ENCODE measurements at places on chromosomes 3 and 15.

DNA sequence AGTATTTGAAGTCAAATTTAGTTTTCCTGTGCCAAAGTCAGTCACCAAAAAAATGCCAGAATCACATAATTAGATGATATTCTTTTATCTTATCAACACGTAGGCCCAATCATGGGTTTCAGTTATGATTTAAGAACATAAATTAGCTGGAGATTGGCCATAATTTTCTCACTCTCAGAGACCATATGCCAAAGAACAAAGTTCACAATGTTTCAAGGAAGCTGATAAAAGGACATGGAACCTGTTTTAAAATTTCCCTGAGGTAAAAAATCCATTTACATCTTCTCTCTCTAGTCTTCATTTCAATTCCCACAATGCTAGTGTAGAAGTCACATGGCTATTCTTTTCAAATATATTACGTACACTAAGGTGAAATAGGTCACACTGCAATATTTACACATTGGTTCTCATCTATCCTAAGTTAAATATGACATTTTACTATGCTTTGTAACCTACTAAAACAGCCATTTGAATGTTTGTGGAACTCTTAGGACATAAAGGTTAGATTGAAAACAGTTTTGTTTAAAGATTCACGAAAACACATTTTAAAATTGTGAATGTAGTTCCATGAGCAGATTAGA lies 42.7 kb upstream of the DCUN1D1 start:
- DNase-seq, result no peak

DNA sequence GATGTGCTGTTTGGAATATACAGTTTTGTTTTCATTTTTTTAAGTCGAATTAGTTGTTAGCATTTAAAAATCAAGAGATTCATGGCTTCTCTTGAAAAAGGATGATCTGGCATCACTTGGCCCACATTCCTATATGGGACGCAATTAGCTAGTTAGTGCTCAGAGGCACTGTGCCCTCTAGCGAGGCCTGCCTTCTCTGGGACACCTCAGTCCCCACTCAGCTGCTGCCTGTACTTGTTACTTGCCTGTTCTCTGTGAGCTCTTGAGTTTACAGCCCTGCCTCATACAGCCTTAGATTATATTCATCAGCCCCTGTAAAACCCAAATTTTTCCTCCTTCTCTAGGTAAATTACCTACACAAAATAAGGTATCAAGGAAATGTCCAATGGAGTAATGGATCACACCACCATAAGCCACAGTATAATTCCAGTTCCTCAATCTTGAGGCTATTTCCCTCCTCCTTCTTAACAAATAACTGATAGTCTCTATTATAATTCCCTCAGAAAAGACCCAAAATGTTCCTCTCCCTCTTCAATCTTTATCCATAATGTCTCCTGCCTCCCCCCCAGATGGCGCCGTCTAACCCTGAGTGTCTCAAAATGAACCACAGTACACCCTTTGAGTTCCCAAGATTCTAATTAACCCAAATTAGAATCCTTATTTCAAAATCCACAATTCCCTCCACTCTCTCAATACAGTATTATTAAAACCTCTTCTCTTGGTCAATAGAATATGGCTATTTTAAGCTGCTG lies 2.7 kb downstream of the ZMAT3 start:
- DNase-seq, result peak; percentile 17

DNA sequence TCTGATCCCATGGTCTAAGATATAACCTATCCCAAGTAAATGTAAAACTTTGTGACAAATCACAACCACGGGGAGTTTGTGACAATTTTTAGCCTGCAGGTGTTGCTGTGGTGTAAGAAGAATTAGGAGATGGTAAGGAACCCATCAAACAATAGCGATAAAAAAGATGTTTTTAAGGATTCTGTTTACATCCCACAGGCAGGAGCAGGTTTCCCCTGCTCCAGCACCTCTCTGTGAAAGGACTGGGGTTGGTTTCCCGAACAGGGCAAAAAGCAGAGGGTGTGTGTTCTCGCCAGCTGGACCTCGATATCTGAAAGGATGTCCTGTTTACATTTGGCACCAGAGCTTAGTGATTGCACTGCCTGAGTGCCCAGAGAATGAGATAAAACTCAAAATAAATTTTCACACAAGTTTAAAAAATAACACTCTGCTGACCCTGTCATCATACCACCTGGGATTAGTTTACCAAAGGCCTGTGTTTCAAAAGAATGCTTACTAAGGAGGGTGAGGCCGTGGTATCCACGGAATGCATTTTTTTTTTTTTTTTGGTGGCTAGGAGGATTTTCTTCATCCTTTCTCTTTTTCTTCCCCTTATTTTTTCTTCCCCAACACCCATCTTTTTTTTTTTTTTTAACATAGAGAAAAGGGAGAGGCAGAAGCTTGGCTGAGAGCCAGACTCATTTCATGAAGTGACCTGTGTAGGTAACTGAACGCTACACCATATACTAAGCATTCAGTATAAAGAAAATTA lies 151.8 kb upstream of the DPH6 start:
- no peak for DNase-seq

- DNase-seq, result no peak
These were observed 12.7 kb downstream of the TAGLN3 start for GRCh38 chr3:112011376-112011940.

DNA sequence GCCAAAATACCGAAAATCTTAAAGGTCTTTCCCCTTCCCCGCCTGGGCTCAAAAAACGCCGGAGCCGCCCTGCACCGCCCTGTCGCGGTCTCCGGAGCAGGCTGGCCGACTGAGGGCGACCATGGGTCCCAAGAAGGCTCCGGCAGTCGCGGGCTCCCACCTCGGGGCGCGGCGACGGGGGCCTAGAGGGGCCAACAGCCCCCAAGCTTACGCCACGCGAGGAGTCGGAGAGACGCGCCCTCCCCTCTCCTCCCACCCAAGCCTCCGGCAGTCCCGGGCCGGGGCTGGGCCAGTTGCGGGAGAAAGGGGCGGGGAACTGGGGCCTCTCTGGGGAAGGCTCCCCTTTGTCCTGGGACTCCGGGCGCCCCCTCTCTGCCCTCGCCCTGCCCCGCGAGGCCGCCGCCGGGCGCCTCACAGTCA lies 69.2 kb downstream of the GOLGA8B start:
- no peak for DNase-seq

- DNase-seq, result no peak
These were observed 123.1 kb upstream of the BHLHE40 start for GRCh38 chr3:4856136-4856535.

DNA sequence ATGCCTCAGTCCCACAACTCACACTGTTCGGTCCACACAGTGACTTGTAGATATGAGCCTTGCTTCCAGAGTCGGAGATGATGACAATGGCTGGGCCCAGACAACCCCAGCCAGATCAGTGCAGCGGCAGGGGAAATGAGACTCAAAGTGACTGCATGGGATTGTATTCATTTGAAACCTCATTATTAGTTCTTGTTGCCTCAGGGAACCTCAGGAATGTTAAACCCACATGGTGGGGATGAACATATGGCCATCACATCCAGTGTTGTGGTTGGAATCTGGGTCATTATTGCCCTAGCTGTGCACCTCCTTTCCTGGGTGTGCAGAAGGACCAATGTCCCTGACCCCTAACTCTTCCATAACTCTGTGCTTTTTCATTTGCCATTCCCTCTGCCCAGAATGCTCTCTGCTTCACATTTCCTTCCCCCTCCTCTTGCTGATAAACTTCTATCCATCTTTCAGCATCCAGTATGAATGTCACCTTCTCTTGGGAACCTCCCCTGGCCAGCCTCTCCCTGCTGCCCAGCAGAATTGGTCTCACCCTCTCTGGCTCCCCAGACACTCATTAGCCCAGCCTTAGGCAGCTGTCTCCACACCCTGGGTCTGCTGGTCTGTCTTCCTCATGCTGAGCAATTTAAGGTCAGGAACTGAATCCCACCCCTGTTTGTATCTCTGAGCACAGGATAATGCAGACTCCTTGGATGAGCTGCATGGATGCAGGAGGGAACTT lies 67.0 kb upstream of the TNFAIP8L3 start:
- no peak for DNase-seq
